GM20000 (cell line): ENCODE measurements at places on chromosomes 6 and 20.

DNA sequence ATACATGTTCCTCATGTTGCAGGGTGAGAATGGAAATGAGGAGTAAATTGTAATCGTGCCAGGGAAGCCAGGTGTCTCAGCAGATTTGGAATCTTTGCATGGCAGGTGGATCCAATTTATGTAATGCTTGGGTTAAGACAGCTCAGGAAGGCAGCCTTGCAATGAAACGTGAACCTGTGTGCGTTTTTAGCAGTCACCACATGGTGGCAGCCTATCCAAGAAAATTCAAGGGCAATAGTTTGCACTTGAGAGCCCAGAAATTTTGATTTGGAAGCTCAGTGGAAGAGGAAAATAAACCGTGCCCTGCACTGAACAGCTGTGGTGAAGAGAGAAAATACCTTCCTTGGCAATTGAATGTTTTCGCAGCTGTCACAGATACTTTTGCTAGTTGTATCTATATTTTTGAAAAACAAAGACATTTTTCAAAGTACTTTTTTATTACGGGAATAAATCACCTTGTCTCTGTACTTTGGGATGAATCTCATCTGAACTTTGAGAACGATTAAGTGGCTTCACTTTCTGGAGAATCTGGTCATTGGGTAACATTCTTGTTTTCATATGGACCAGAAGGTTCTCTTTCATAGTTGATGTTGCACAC is 26.5 kb downstream of the MTHFD1L start:
- peak; percentile 27 for DNase-seq

GRCh38 chr6:156773935-156774852 is 3.0 kb upstream of the ARID1B start:
- DNase-seq = no peak

DNA sequence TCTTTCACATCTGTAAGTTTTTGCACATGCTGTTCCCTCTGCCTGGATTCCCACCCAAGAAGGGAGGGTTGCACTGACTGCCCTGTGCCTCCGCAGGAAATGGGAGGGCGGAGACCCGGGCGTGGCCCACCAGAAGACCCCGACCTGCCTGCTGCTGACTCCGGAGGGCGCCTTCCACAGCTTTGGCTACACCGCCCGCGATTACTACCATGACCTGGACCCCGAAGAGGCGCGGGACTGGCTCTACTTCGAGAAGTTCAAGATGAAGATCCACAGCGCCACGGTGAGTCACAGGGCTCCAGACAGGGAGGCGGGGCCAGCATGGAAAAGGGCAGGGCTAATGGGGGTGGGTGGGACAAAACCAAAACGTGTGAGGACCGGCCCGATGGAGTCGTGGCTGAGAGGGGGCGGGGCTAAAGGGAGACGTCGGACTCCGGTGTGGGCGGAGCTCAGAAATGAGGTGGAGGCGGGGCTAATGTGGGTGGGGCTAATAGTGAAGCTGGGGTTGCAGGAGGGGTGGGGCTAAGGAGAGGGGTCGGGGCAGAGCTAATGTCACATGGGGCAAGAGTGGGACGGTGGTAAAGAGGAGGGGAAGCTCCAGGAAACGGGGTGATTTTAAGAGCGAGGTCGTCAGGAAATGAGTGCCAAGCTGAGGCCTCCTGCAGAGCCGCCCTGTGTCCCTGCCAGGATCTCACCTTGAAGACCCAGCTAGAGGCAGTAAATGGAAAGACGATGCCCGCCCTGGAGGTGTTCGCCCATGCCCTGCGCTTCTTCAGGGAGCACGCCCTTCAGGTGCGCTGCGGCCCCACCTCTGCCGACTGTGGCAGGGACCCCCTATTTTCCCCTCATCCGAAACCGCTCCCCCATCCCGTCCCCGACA is 12.6 kb downstream of the HSPA12B start:
- DNase-seq = peak; percentile 69

DNA sequence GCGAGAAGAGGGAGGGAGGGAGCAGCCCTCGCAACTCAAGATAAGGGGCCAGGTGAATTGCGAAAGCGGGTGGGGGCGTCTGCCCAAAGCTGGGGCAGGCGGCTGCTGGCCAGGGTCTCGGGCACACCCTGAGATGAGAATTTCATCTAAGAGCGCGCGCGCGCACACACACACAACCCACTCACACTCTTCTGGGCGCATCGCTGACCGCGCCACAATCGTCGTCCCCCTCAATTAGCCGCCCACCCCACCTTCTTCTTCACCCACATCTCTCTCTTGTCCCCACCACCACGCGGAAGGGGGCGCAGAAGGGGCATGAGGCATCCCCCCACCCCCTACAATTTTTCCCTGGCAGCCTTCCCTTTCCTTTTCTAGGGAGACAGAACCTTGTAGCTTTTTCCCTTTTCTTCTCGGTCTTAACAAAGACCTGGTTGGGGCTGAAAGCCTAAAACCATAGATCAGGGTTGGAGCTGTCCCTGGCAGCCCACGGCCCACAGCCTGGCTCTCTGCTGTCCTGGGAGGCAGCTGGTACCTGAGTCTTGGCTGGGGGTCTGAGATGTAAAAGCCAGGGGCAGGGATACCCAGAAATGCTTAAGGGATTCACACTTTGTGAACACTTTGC is 737 bp upstream of the PTPRT start:
- no peak for DNase-seq

- peak; percentile 75 for DNase-seq
Measured at GRCh38 chr20:34475979-34476736, 40.1 kb upstream of the DYNLRB1 start.

DNA sequence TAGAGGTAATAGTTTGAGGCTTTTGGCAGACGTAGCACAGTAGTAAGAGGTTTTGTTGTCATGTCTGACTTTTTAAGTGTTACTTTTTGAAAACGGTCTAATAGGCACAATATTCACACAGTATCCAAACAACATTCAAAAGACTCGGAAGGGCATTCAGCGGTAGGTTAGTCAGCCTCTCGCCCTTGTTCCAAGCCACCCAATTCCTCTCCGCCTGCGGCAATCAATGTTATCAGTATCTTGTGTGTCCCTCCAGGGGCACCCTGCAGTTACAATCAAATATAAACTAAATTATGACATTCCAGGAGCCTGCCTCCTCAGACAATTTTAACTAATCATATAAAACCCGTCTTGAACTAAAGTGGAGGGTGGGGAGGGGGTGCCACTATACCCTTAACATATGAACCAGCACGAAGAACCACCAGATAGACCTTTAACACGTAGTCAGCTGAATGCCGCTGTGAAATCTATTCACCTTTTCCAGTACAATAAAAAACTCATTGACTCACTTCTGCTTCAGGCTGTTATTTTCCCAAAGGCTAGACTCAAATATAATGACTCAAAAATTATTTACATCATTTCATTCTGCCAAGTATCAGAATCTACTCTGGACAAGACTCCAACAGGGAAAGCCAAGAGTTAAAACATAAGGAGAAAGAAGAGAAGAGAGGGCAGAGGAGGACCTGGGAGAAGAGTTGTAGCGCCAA is 1.6 kb downstream of the TENT5A start:
- DNase-seq = no peak

DNA sequence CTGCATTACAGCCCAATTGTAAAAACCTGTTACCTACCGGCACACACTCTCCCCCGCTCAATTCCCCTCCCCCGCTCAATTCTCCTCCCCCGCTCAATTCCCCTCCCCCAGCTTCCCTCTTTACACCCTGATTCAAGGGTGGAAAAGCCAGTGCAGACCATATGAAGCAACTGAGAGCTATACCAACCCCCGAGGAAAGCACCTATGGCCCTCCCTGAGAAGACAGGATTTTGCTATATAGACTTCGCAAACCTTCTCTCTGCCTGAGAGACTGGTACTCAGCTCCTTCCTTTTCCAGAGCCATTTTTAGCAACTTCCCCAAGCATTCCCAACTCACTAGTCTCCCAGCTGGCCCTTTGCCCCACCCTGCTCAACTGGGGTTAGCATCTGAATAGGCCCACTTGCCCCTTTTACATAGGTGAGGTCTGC is 7.6 kb downstream of the GNAS-AS1 start:
- DNase-seq = no peak

DNA sequence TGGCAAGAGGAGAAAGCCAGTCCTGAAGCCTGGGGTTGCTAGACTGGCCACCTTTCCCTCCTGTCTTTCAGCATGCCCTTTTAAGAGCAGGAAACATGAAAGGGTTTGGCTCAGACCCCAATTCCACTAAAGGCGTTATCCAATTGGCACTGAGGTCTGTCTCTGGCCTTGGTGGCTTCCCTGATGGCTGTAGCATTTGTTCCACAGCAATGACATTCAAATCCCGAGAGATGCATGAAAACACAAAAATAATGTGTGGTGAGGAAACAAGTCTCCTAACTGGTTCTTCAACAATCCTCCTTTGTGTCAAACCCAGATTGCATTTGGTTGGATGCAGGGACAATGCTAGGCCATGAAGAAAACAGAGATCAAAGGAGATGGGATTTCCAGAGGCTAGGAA is 56.5 kb upstream of the ADTRP start:
- DNase-seq = no peak

DNA sequence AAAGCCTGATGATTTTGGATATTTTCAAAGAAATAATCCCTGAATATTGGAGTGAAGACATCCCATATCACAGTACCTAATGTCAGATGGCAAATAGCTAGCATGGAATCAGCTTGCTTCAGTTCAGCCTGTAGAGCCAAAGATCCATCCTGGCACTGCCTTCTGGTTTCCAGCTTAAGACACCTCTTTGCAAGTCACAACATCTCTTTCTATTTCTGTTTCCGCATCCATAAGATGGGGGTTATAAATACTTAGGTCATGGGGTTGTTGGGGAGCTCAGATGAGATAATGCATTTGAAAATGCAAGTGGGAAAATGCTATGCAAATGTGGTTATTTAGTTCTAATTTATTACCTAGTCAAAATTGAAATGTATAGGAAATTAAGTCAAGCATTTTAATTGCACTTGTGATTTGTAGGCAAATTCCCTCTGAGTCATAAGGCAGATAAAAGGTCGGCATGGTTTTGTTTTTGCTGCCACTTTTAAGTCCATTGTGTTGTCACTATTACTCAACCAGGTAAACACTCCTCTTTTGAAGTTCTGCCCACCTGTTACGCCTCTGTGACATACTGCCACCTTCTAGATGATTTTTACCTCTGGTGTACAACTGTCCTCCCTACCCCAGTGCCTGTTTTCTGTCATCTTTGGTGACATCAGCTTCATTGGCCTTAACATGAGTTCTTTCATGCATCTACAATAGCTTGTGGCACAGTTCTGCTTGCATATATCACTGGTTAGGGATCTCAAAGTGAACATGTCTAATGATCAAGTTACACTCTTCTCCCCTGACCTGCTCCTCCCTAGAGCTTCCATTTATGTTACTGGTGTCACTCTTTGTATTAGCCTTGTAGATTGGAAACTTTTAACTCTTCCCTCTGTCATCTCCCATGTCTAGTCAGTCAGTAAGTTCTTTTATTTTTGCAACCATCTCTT is 96.6 kb downstream of the CDKAL1 start:
- DNase-seq = peak; percentile 7

DNA sequence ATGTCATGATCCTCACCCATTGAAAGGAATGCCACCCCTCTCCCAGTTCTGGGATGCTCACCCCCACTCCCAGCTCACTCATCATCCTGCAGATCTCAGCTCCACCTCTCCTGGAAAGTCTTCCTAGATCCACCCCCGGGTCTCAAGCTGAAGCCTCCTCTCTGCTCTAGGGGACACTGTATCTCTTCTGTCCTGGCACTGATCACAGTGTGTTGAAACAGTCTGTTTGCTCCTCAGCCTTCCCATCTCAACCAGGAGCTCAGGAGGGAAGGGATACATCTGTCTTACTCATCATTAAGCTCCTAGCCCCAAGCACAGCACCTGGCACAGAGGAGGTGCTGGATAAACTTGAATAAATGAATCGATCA is 80.1 kb downstream of the MRPL14 start:
- DNase-seq = no peak

DNA sequence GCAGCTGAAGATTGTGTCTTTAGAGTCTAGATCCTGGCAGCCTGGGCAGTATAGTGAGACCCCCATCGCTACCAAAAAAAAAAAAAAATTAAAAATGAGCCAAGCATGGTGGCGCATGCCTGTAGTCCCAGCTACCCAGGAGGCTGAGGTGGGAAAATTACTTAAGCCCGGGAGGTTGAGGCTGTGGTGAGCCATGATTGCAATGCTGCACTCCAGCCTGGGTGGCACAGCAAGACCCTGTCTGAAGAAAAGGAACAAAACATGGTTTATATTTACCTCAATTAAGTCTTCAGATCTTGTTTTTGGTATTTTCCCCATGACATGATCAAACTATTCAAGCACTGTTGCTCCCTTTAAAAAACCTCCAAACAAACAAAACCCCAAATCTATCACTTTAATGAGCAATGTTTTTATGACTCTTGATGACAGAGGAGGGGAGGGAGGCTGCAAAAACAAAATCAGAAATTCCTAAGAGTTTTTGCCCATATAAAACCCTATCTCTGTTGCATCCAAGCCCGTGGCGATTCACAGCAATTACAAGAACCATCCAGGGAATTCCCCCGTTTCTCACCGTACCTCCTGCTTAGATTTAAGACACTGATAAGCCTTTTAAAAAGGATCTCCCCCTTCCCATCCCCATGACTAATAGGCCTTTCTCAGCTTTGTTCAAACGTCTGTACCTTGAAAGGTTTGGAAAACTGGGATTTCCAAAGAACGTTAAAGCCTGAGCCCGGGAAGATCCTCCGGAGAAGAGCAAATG is 259.9 kb downstream of the BMP7 start:
- no peak for DNase-seq

DNA sequence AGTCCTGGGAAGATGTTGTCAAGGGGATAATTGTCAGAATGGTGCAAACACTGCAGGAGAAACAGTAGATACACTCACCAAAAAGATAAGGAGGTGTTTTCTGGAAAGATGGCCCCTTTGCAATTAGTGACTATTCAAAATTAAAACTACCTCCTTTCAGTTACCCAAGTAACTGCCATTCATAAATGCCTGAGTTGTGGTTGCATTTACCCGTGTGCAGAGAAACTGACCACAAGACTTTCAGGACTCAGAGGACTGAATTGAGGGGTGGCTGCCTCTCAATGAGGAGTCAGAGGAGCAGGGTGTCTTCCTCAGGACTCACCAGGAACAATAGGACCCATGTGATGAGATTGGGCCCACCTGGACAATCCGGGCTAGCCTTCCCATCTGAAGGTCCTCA is 39.0 kb downstream of the GCM1 start:
- DNase-seq = no peak

DNA sequence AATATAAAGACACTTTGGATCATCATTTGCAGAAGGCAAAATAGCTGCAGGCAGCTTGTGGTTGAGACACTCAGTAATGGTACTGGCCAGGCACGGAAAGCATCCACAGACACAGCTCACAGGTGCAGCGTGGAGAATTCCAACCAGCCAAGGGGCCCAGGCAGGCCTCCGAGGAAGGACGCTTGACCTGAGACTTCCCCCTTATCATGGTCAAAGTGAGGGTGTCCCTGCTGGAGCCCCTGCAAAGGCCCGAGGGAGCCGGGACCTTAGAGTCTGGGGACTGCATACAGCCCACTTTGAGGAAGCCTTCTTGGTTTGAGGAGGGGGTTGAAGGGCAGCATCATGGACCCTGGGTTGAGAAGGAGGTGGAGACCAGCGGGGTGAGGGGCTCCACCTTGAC is 15.1 kb upstream of the MYT1 start:
- DNase-seq = no peak

- no peak for DNase-seq
Measured at GRCh38 chr6:52494298-52495072, 74.3 kb downstream of the EFHC1 start.

- no peak for DNase-seq
Measured at GRCh38 chr6:160966493-160967229, 24.9 kb upstream of the MAP3K4 start.
